ENCODE measurements at places on chromosomes 1 and 21.

- DNase-seq: no peak
These were observed 16.7 kb upstream of the PRDM15 start for GRCh38 chr21:41895643-41896493.

GRCh38 chr1:156987715-156988114, 57.8 kb downstream of the ARHGEF11 start:
- DNase-seq: no peak

DNA sequence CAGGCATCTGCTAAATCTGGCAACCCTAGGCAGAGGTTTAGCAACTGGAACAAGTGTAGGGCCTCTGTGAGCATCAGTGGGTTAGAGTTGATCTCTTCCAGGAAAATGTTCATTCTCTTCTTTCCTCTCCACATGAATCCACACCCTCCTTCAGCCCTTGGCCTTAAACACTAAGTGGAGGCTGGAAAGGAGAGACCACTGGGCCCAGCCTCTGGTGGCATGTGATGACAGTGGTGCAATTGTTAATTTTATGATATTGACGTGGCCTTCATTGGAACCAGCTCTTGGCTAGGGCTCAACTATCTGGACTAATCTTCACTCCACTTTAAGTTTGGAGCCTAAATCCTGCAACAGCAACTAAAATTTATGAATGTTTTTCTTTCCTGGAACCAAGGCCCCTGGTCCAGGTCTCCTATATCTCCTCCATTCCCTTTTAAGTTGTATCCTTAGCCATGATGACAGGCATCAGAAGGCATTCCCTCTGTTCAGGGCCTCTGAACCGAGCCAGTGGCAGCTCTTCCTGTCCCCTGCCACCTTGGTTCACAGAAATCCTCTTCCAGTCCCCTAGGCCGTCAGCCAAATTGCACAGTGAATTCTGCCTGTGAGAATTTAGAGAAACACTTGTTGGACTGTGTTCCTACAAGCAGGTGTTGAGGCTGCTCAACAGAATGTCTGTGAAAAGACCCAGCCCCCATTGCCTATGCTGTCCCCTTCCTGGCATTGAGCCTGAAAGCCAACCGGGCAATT, 132.2 kb downstream of the PSMG1 start:
- no peak for DNase-seq

DNA sequence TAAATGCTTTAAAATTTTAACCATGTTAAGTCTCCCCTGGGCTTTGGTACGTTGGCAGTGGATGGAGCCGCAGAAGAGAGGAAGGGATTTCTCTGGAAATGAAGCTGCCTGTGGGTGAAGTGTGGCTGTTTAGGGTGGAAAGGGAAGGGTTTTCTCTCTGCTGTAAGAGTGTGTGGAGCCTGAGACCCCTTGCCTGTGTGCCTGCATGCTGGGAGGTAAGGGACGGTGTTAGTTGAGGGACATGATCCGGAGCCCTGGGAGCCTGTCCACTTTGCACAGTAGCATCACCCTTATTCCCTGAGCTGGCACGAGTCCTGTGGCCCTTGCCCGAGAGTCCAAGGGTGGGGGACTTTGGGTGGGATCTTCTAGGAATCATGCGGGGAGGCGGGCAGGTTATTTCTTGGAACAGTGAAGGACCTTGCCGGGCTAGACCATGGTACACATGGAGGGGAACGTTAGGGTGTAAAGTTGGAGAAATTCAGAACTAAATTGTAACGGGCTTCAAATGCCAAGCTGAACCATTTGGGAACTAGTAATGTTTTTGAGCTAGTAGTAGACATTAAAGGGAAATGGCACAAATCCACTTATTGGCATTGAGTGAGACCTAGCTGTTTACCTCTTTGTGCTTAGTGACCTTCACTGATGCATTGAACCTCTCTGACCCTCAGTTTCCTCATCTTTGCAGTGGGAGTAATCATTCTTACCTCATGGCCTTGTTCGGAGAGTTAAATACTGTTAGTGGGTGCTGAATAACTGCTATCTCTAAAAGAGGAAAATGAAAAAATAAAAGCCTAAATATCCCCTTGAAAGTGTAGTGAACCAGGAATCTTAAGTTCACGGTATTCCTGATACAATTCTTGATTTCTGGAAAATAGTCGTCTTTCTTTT, 3.5 kb downstream of the GALNT2 start:
- no peak for DNase-seq

GRCh38 chr1:183769956-183770815, 34.7 kb upstream of the RGL1 start:
- DNase-seq: no peak

DNA sequence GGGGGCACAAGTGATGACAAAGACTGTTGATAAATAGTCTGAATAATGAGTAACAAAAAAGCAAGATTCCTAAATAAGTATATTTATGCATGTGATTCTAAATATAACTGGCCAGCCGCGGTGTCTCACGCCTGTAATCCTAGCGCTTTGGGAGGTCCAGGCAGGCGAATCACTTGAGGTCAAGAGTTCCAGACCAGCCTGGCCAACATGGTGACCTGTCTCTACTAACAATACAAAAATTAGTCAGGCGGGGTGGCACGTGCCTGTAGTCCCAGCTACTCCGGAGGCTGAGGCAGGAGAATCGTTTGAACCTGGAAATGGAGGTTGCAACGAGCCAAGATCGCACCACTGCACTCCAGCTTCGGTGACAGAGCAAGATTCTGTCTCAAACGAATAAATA, 161.5 kb downstream of the TOMM20 start:
- DNase-seq: no peak

DNA sequence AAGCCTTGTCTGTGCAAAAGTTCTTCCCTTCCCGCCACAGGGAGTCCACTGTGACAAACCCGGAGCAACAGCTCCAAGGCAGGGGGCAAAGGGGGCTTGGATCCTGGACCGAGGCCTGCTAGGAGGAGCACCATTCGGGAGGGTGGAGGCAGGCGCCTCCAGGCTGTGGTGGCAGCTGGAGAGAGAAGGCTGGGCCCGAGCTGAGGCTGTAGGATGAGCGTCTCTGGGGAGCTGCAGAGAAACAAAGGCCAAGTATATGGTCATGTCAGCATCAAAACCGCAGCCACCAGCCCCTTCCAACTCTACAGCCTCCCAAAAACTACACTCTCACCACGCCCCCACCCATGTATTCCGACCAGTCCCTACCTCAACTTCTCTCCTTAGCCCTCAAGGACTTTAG, 579 bp downstream of the SH3BP5L start:
- no peak for DNase-seq

- no peak for DNase-seq
These were observed 154.4 kb downstream of the PTPRU start for GRCh38 chr1:29390491-29391361.

DNA sequence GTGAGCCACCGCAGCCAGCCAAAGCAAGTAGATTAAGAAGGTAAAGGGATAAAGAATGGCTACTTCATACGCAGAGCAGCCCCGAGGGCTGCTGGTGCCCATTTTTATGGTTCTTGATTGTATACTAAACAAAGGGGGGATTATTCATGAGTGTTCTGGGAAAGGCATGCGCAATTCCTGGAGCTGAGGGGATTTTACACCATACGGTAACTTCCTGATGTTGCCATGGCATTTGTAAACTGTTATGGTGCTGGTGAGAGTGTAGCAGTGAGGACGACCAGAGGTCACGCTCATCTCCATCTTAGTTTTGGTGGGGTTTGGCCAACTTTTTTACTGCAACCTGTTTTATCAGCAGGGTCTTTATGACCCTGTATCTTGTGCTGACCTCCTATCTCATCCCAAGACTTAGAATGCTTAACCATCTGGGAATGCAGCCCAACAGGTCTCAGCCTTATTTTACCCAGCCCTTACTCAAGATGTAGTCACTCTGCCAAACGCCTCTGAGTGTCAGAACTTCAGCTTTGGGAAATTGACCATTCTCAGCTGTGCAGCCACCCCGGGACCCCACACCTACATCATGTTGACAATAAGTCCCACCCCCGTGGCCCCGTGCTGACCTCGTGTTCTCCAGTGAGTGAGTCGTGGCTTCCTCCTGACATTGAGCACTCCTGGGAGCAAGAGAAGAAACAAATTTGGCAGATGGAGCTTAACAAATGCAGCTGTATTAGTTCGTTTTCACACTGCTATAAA, 149.4 kb upstream of the COL6A1 start:
- DNase-seq: no peak

DNA sequence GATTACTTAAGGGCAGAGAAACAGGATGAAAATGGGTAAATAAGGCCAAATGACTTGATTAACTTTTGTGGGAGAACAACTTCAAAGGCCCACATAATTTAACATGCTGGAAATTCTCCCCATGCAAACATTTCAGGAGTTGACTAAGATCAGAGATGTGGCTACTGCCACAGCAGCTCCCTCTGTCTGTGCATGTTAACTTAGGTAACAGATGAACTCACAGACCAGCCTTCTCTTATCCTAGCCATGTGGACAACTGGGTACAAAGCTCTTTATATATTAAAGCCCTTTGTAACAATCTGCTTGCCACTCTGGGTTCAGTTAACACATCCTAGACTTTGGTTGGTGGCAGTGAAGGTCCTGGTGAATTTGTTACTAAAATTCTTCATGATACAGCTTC, 33.2 kb downstream of the BEND5 start:
- DNase-seq: no peak
